Fibroblast of gingiva (primary cell): ENCODE measurements at places on chromosomes 1 and 21.

DNA sequence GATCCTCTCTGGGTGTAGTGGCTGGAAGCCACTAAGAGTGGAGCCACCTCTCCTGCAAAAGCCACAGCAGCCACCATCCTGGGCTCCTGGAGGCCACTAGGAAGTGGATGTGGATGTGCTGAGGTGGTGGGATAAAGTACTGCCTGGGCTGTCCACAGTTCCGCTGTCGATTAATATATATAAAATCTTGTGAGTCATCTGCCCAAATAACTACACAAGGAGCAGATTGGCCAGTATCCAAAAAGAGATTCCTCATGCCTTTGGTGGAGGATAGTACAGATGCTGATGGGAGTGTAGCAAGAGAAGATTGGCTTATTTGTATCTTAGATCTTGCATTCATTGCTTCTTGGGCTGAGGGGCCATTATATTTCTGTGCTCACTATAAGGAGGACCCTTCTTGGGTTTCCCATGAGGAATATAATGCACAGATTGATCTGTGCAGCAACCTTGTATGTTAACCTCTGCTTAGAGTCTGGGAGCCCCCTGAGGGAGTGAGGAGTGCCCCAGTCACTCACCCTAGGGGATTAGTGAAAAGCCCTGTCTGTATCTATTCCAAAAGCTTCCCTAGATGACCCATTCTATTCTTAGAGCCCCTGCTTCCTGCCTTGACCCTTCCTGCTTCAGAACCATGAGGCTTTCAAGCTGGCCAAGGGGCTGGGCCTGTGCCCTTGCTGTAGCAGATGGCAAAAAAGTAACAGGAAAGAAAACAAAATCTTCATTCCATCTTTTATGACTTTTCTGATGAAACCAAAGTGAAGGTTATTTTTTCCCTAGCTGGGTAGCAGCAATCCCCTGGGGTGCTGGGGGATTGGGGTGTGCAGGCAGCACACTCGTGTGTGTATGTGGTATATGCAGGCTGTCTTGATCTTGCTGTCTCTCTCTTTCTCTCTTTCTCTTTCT lies 31.7 kb downstream of the RCSD1 start:
- DNase-seq, result peak; percentile 82

- peak; percentile 15 for DNase-seq
Observed at GRCh38 chr1:29236712-29237128, 398 bp downstream of the PTPRU start.

DNA sequence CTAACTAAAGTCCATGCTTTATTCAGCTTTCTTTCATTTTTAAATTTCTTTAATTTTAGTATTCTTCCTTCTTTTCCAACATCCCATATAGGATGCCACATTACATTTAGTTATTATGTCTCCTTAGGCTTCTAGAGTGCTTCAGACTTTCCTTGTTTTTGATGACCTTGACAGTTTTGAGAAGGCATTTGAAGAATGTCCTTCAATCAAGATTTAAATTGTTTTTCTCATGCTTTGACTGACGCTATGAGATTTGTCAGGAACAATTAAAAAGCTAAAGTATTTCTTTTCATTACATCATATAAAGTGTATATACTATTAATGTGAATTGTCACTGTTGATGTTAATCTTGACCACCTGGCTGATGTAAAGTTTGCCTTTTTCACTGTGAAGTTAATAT lies 173.7 kb upstream of the LYPLAL1 start:
- no peak for DNase-seq

DNA sequence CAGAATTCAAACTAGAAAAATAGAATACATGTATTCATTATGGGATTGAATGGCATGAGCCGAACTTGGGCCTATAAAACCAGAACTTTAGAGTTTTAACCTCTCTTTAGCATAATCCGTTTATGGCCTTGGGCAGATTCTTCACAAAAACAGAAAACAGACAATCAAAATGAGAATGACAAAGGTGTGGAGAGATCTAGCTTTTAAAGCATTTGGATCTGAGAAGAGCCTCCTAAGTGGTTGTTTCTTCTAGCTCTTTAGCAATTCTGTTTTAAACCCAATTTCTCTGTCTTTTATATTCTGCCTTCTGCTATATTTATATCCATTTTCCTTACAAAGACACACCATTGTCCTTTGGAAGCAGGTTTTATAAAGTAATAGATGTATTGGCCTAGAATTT lies 160.2 kb downstream of the RPS6KC1 start:
- no peak for DNase-seq

DNA sequence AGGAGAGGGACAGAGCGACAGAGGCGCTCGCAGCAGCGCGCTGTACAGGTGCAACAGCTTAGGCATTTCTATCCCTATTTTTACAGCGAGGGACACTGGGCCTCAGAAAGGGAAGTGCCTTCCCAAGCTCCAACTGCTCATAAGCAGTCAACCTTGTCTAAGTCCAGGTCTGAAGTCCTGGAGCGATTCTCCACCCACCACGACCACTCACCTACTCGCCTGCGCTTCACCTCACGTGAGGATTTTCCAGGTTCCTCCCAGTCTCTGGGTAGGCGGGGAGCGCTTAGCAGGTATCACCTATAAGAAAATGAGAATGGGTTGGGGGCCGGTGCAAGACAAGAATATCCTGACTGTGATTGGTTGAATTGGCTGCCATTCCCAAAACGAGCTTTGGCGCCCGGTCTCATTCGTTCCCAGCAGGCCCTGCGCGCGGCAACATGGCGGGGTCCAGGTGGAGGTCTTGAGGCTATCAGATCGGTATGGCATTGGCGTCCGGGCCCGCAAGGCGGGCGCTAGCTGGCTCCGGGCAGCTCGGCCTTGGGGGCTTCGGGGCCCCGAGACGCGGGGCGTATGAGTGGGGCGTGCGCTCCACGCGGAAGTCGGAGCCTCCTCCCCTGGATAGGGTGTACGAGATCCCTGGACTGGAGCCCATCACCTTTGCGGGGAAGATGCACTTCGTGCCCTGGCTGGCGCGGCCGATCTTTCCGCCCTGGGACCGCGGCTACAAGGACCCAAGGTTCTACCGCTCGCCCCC lies at the start of the genes CYB5RL and MRPL37:
Gene CYB5RL (minus strand): TSS at position 266 of the 754 bp plus-strand sequence. CDS start 4,414 bp downstream, outside the sequence.
Gene MRPL37 (plus strand): TSS at position 403 of the 754 bp plus-strand sequence. CDS start 77 bp downstream, at position 480.
- peak; percentile 96 for DNase-seq

- DNase-seq, result no peak
Observed at GRCh38 chr21:32349333-32349944, 43.4 kb downstream of the URB1 start.

- DNase-seq, result peak; percentile 97
Observed at GRCh38 chr1:202589190-202589930, 120.9 kb downstream of the SYT2 start.

DNA sequence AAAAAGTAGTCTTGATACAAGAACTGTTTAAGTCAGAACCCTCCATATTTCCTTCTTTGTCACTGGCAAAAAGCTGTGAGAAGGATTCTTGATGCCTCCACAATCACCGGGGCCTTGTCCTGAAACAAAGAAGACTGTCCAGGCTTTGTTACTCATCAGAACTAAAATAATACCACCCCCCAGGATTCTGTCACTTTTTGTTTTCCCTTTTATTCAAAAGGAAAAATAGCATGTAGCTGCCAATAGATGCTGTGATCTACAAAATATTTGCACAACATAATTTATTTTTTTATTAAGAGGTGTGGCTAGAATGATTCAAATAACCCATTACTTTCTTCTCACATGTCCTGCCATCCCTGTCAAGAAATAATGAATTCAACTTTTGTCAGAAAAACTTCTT lies 173.7 kb downstream of the LYPLAL1 start:
- no peak for DNase-seq

- DNase-seq, result no peak
Observed at GRCh38 chr1:35559317-35559944, 1.8 kb downstream of the NCDN start.

DNA sequence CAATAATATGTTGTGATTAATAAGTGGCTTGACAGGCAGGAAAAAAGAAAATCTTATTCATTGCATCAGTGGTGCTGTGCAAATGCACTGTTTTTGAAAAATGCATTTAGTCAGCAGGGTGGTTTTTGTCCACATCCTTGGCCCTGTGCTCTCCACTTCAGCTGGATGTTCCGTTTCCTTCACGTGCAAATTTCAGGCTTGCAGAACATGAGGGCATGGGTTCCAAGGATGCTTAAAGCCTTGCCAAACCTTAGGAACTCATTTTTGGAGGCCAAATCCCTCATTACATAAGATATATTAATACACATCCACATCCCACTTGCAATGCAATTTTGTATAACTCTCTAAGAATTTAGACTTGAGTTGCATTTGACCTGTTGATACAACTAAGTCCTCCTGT lies 410.1 kb downstream of the PRDM2 start:
- peak; percentile 41 for DNase-seq

- no peak for DNase-seq
Observed at GRCh38 chr1:74712881-74713280, 20.0 kb downstream of the CRYZ start.

- DNase-seq, result no peak
Observed at GRCh38 chr1:69082312-69082711, 485.4 kb upstream of the LRRC7 start.

DNA sequence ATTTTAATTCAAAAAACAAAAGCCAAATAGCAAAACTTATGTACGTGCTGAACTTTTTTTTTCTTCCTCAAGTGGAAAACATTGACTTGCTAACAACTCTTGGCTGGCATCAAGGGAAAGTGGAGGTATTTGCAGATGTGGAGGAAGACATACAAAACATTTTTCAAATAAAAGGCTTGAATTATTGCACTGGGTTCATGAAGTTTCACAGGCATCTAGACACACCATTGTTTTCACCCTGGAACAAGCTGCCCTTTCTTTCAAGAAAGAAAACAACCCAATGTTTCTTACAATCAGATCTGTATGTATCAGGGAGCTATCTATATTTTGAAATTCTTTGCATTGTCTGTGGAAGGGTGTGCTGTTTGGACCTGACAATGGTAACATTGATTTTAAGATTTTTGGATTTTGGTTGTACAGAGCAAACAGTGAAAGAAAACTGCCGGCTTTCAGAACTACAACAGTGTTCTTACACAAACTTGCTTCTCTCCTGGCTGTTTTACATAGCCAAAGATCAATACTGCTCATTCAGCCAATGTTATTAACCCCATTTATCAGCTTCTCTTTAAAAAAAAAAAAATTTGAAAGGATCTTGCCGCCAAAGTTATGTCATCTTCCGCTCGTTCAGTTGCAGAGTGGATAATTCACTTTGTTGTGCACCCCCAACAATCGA lies 187.7 kb upstream of the FOXD3 start:
- no peak for DNase-seq

DNA sequence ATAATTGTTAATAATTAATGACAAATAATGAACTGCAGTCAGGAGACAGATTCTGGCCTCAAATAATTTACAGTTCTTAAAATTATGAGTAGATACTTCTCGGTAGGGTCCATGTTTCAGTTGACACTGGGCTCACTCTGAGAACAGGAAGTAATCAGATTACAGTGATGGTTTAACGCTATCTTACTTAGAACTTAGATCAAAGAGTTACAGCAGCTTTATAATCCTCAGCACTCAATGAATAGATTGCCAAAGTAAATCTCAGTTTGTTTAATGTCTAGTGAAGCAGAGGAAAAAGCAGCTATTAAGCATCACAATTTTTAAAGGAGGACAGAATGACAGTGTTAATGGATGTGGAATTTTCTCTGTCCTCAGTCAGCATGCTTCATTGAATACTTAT lies 79.6 kb downstream of the PDE4B start:
- no peak for DNase-seq

DNA sequence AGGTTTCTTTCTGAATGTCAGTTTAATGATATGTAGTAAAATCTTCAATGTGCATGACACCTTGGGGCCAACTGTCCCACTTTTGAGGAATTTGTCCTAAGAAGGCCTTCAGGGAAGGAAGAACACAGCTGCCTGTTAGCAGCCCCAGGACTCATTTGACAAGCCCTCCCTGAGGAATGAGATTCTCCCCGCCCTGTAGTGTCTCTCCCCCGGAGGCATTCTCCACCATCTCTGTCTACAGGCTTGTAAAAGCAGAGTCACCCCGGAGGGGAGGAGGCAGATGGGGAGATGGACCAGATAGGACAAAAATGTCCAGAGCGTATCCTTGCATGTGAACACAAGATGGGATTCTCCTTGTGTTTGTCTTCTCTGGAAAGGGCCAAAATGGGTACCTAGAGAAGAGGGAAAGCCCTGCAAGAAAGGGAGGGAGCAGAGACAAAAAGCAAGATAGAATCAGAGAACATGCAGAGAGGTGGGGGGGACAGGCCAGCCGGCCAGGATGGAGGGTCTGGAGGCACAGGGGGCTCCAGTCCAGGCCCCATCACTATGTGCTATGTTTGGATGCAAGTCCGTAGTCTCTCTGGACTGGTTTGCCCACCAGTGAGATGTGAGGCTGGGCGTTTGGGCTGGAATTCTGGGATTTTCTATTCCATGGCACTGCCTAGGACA lies 12.0 kb upstream of the WNT3A start:
- peak; percentile 0 for DNase-seq

DNA sequence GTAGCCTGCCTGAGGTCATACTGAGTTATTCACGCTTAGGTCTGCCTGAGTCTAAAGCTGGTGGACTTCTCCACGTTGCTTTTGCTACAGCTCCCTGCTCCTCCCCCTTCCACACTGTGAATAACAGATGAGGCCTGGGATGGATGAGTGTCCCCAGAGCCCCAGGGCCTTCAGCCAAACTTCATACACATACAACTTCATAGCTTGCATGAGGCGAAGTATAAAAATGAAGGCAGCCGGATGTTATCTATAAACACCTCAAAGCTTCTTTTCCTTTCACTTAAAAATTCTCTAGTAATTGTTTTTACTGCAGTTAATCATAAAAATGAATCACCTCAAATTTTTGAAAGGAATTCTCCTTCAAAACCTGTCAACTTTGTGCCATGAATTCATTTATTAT lies 70.2 kb downstream of the DAB1 start:
- no peak for DNase-seq

- no peak for DNase-seq
Observed at GRCh38 chr21:36709868-36710728, 11.2 kb downstream of the SIM2 start.

DNA sequence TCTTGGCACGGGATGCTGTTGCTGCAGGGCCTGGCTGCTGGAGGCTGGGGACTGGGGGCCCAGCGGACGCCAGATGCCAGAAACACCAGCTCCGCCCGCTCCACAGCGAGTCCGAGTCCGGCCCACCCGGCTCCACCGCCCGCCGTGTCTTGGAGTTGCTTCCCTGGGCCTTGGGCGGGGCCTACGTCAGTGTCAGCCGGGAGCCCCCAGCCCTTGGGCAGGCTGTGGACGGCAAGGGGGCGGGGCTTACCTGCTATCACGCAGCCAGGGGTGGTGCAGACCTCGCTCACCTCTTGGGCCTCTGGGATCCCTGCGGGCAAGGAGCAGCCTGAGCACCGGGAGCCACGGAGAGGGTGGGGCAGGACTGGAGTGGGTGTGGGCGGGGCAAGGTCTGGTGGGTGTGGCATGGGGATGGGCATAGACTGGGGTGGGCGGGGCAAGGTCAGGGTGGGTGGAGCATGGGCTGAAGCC lies 21.8 kb downstream of the MMEL1 start:
- DNase-seq, result no peak

GRCh38 chr1:201504179-201504631 lies 2.7 kb downstream of the CSRP1 start:
- peak; percentile 57 for DNase-seq
